ENCODE measurements at places on chromosomes 11 and 22. TPM values are rescaled to one million over a fixed set of nuclear protein-coding genes. Genes with fewer than 3 reads are reported as not detected.

CHRM1 gene
- total RNA-seq = not detected

GRCh38 chr11:46369458-46370152, 11.9 kb upstream of the MDK start:
- peak; percentile 90 for DNase-seq

DNA sequence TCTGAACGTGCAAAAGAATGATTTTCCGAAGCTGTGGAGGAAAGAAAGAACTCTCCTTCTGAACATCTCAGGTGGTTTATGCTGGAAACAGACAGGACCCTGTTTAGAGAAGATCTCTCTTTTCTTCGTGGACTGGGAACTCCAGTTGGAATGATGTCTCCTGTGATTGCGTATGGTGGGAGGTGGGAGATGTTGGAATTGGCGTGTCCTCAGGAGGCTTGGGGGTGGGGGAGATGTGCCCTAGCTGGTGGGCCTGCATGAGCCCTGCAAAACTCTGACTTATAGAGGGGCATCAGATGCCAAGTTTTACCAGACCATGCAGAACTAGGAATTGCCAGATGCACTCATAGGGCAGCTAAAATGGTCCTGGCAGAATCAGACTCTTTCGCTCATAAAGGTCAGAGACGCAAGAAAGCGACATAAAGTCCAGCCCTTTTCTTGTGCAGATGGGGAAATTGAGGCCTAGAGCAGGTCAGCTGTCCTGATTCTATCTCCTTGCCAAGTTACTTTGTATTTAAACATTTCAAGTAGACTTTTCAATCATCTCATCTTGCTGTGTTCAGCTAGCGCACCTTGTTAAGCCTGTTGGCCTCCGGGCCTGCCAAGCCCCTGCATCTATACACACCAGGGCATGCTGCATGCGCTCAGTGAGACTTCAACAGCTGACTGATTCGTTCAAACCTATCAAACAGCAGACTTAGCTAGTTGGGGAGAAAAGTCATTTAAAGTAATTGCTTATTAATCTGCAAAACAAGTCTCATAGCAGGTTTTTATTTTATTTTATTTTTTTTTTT, 34.2 kb upstream of the EHF start:
- no peak for DNase-seq

DEUP1 gene
- not detected for total RNA-seq

GRCh38 chr22:50507991-50508884, at the start of gene NCAPH2:
Gene NCAPH2 (plus strand): TSS chr22:50508224. CDS start chr22:50508338, 114 bp downstream.
- peak; percentile 96 for DNase-seq

GRCh38 chr22:22823131-22823810, 64.3 kb upstream of the IGLL5 start:
- no peak for DNase-seq

DNA sequence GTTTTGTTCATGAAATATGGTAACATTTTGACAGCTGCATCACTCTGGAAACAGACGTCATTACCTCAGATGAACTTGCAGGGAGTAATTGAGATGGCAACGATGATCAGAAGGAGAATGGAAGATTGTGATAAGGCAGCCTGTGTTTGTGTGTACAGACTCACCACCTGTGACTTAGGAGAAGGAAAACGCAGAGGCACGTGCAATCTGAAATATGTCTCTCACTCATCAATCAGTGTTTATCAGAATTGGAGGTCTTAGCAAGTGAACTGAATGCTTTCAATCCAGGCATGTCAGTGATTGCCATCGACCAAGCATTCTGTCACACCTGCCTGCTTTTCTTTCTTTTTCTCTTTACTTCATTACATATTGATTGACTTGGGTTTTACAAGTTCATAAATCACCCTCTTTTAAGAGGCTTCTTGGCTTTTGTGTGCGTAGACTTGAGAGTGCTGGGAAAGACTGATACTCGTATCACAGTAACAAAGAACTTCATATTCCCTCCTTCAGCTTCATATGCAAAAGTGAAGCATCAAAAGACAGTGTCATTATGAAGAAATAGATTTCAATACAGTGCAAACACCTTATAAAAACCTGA, 24.6 kb downstream of the FAT3 start:
- no peak for DNase-seq

- DNase-seq = no peak
These were observed 42.3 kb downstream of the SPATA19 start for GRCh38 chr11:133803026-133803425.

- no peak for DNase-seq
These were observed 28.2 kb upstream of the CTSD start for GRCh38 chr11:1791912-1792311.

SNX32 gene
- 0.16 TPM for total RNA-seq

DNA sequence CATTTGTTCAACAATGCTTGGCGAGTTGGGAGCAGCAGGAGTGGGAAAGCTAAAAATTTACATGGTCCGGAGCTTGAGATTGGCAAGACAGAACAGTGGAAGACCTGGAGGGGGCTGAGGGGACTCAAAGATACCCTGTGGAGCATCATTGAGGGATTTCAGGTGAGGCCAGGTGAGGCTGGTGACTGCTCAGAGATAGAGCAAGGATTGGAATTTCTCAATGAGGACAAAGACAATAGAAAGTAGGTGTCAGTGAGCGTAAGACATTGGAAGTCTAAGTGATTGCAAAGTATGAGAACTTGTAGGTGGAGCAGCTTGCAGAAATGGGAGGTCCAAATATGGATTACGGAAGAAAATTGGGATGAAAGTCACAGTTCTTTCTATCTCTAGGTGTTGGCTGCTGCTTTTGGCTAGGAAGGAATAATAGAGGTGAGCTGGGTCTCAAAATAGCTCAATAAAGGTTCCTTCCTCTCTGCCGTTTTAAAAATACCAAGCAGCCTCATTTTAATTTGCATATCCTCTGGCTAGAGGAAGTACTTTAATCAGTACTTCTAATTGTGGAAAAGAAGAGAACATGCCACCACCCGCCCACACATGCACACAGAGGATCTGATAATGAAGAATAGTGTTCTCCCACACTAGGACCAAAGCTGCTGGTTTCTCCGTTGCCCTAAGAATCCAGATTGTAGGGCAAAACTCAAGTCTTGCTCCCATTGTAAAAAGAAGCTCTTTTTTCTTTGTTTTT, 41.8 kb upstream of the SORL1-AS1 start:
- DNase-seq = no peak
